Stimulated activated naive CD8-positive, alpha-beta T cell treated with anti-CD3 and anti-CD28 coated beads, Interleukin-15, Interleukin-2, amounts not matched to agents 100 U/mL and 50 U/mL, for 24 hours (primary cell): ENCODE measurements at places on chromosomes 16 and 17.

DNA sequence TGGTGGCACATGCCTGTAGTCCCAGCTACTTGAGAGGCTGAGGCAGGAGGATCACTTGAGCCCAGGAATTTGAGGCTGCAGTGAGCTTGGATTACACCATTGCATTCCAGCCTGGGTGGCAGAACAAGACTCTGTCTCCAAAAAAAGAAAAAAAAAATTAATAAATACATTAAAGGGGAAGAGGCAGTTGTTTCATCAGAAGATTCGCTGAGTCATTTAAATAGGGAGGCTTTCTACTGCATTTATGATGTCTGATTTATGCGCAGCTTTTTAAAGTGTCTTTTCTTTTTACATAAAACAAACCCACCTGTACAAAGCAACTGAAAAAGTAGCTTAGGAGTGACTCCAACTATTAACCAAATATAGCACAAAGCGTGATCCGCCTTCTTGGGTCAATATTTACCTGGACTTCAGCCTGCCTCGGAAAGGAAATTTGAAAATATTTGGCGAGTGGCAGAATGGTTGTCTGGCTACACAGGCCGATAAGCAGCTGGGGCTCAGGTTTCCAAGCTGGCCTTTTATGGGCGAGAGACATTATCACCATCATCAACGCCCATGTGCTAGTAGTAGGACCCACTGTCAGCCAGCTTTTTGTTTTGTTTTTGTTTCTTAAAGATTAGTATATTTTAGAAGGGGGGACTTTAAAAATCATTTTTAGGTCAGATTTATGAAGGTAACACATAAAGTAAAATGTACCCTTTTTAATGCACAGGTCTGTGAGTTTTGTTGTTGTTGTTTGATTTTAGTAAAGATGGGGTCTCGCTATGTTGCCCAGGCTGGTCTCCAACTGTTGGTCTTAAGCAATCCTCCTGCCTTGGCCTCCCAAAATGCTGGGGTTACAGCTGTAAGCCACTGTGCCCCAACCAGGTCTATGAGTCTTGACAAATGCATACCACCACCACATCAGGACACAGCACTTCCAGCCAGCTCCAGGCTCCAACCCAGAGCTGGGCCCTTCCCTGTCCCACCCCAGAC lies 42.5 kb upstream of the RASD1 start:
- DNase-seq = no peak

GRCh38 chr16:49281843-49282642 lies 405 bp upstream of the CBLN1 start:
- peak; percentile 80 for DNase-seq

GRCh38 chr16:842061-842476 lies 41.5 kb upstream of the GNG13 start:
- DNase-seq = no peak

- no peak for DNase-seq
Observed at GRCh38 chr17:16243801-16244567, 27.0 kb downstream of the PIGL start.

DNA sequence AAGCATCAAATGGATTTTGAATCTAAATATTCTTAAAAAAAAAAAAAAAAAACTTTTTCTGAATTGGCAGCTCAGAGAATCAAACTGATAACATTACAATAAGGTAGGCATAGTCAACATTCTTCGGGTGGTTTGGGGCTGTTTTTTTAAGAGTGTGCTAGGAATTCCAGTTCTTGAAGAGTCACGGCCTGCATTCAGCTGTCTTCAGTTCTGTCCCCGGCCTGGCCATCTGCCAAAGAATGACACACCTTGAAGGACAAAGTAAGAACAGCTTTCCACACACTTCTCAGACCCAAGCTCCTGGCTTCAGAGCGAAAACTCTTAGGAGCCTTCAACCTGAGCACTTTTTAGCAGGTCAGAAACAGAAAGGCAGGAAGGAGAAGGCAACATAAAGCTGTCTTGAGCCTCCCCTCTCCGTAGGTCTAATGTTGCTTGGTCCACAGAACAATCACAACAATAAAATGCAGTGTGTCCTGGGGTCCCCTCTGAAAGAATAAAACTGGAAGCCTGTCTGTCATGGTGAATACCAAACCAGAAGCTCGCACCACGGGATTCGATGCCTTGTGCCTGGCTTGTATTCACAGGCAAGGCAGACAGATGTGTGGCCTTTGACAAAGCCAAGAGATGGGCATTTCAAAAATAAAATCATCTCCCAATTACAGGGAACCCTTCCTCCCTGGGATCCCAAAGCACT lies 524.4 kb upstream of the ZFHX3 start:
- no peak for DNase-seq
